ENCODE measurements at places on chromosomes 1 and 21.

DNA sequence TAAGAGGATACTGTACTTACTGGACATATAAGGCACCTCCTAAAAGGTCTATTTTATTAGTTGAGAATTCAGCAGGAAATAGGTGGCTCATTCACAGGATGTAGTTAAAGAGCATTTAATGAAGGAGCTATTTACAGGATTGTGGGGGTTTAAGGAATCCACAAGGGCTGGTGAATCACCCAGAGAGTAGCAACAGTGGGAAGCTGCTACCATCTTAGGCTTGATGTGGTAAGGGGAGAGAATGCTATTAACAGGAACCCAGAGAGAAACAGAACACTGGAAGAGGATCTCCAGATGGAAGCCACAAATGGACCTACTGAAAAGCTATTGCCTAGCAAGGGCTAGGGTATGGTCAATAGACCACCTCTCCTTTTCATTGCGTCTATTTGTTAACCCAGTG is 52.0 kb upstream of the COL11A1 start:
- no peak for DNase-seq

- DNase-seq: no peak
Measured at GRCh38 chr1:205492774-205493173, 11.7 kb upstream of the CDK18 start.

DNA sequence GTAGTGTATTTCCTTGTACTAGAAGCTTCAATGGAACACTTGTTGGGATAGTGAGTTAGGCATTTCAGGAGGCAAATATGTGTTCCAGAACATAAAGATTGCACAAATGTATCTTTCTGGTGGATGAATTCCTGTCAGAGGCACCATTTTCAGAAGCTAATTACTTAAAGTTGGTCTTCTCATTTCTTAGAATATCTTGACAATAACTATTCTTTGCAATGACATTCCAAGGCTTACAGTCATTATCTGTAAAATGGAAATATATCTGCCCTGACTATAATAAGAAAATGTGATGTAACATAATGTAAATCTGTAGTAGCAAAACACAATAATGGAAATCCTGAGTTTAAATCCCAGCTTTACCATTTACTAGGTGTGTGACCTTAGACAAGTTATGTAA is 2.7 kb downstream of the VCAM1 start:
- no peak for DNase-seq

DNA sequence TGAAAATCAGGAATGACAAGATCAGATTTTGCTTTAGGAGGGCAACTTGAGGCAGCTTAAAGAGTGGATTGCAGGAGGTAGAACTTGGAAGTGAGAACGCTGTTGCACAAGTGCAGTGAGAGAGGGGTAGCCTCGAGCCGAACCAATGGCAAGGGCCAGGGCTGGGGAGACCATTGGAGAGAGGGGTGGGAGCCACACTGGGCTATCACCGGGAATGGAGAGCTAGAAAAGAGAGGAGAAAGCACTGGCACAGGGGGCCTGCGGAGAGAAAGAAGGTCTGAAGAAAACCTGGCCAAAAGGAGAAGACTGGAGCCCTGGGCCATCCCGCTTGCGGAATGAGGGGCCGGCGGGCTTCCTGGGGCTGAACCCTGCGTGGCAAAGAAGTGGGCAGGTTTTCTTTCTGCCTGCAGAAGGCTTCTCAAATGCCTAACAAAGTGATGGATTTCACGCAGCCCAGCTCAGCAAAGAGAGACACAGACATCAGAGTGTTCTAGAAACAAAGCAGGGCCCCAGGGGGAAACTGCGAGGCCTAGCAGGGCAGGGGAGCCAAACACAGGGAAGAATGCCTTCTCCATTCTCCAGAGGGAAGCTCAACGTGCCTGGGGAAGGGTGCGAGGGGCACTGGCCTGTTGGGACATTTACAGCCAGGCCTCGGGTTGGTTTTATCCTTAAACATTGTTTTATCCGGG is 1.2 kb upstream of the SLC37A1 start:
- DNase-seq: no peak

GRCh38 chr1:64093941-64094340 is 109.5 kb upstream of the UBE2U start:
- DNase-seq: no peak

DNA sequence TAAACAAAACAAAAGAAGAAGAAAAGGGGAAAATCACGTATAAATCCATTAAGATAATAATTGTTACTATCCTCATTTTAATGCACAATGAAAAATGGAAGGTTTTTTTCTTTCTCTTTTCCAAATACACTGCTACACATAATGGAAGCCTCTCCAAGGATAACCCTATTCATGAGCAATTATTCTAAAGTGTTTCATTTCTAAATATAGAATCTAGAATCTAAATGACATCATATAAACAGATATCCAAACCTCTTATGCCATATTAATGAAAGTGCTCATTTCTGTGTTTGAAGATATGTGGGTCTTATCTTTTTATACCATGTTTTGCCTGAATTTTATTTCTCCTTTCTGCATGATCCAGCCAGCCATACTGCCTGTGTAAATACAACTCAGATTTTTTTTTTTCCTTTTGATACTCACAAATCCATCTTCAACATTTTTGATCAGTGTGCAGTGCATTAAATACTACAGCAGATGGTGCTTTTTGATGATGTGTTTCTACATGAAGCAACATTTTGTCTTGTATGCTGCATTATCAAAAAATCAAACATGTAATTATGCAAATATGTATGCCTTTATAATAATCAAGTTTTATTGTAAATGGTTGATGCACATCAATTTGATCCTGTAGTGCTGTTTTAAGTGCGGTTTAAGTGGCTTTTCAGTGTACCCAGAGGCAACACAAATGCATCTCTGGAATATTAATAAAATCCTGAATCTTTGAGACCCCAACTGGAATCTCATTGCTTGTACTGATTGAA is 625.6 kb upstream of the PTBP2 start:
- no peak for DNase-seq

DNA sequence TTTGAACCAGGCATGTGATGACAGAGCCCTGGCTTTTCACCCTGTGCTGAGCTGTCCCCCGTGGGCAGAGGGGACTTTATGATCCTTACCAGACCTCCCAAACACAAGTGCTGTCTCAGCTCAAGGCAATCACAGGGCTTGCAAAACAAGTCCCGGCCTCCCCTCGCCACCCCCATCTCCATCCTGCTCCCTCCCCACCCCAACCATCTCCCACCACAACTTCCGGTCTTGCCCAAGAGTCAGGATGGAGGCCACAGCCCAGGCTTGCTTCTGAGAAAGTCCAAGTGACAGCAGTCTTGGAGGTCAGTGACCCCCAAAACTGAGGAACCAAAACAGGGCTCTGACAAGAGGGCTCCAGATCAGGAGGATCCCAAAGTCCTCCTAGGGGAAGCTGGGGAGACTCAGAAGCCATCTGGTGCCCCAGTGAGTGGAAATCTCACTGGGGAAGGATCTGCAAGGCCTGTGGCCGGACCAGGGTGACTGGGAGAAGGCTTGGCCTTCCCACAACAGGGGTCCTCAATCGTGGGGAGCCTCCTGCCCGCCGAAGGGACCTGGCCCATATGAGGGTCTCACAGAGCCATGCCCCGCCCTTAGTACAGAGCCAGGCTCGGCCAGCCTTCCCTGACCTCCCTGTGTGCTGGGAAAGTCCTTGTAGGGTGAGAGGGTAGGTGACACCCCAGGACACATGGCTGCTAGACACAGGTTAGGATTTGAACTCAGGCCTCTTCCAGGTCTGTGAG is 4.5 kb upstream of the SDC3 start:
- DNase-seq: no peak

DNA sequence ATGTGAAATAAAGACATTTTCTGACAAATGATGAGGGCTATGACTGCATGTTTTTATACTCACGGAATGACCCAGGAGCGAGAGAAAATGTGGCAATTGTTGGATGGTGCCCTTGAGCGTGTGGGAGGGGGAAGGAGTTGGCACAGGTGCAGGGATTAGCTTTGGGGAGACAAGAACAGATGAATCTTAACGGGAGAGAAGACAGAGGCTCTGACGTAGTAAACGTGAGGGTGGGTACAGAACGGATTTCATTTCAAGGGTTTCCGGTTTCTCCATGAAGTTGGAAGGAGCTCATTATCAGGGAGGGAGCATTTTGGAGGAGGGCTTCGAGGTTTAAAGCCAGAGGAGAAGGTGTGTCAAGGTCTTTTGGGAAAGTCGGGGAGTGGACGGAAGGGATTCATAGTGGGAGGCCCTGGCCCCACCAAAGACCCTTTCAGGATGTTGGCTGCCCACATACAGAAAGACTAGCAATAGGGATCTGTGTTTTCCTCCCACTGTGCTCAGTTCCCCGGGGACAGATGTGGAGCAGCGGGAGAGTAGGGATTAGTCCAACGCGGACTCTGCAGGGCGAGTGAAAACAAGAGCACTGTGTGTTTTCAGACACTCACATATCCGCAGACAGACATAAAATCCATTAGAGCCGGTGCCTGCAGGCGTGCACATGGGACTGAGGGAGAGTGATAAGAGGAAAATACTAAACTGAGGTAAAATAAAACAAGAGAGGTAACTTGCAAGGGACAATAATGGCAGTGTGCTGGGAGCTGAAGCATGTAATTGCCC is 584.1 kb downstream of the AJAP1 start:
- DNase-seq: no peak

Measured in nephron progenitor cell (in vitro differentiated cells).